NCI-H1092 treated with DMSO at 0.1 percent for 48 hours (cell line): ENCODE measurements at places on chromosomes 7 and 10.
A peak's percentile ranks its signal among the peaks of the same experiment; 100 is the strongest.

GRCh38 chr10:132724446-132724845, 61.5 kb downstream of the NKX6-2 start:
- no peak for DNase-seq

GRCh38 chr7:29588900-29589696, 25.5 kb downstream of the PRR15 start:
- DNase-seq: peak; percentile 20

- DNase-seq: no peak
Measured at GRCh38 chr10:128068398-128069285, 57.6 kb downstream of the MKI67 start.

- peak; percentile 15 for DNase-seq
Measured at GRCh38 chr7:2313450-2314208, 612 bp downstream of the SNX8 start.

- DNase-seq: no peak
Measured at GRCh38 chr7:4134204-4134603, 547.9 kb upstream of the FOXK1 start.

- no peak for DNase-seq
Measured at GRCh38 chr10:124150189-124150806, 56.9 kb upstream of the CHST15 start.

DNA sequence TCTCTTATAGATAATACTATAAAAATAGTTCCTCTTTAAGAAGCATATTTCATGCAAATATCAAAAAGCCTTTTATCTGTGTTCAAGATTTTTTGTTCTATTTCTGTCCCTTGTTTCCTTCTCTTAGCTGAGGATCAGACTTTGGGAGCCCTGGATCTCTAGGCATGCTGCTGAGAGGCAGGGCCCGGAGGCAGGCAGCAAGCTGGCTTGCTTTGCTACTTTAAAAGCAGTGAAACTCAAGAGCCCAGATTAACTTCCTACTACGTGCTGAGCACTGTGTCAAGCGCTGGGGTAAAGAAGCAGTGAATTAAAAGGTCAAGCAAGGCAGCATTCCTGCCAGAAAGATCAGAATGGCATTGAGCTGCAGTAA, 31.0 kb upstream of the ARID5B start:
- no peak for DNase-seq

- no peak for DNase-seq
Measured at GRCh38 chr7:114181280-114181679, 233.3 kb upstream of the FOXP2 start.

- no peak for DNase-seq
Measured at GRCh38 chr10:118729641-118730258, 25.0 kb downstream of the CACUL1 start.

DNA sequence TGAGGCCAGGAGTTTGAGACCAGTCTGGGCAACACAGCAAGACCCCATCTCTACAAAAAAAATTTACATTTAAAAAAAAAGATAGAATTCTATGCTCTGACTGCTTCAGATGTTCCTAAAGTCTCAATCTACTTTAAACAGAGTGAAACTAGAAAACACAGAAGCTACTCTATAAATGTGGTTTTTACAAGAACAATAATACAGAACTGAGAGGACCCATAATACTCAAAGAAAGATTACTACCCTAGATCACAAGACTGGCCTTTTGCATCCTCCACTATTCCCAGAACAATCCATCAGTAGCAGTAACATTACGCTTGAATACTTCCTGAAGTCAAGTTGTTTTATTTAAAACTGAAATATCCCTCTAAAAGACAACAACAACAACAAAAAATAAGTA, 119.4 kb downstream of the ZFAND4 start:
- DNase-seq: no peak

GRCh38 chr7:75718390-75719031, 20.2 kb downstream of the HIP1 start:
- DNase-seq: no peak

DNA sequence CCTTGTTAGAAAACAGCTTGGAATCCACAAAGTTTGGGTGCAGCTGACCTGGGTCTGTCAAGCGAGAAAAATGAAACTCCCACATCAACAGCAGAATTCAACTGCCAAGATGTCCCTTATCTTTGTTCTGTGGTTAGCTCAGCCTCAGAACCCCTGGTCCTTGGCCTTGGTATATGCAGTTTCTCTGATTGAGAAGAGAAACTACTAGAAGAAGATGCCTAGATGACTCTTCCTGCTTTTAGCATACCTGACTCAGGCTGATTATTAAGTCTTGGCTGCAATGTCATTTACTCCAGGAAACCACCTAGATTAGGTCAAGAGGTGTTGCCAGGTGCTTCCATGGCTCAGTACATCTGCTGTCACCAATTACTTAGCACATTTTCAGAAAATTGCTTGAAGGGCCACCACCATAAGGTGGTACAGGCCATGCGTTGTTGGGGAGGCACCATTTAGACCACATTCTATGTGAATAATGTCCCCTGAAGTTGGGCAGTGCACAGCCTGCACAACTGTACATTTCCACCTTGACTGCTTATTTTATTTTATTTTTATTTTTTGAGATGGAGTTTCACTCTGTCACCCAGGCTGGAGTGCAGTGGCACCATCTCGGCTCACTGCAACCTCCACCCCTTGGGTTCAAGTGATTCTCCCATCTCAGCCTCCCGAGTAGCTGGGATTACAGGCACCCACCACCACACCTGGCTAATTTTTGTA, 59.4 kb upstream of the ZNF438 start:
- no peak for DNase-seq

DNA sequence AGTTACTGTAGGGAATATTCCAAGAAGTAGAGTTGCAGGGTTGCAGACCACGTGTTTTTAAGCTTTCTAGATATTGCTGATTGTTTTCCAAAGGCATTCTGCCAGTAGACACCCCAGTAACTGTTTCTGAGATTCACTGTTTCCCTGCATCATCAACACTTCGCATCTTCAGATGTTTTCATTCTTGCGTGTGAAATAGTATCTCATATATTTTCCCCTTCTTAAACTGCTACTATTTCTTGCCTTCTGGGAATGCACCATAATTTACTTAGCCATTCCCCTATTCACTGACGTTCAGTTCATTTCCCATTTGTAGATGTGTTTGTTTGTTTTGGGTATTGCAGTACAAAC, 30.7 kb downstream of the ALOX5 start:
- no peak for DNase-seq

DNA sequence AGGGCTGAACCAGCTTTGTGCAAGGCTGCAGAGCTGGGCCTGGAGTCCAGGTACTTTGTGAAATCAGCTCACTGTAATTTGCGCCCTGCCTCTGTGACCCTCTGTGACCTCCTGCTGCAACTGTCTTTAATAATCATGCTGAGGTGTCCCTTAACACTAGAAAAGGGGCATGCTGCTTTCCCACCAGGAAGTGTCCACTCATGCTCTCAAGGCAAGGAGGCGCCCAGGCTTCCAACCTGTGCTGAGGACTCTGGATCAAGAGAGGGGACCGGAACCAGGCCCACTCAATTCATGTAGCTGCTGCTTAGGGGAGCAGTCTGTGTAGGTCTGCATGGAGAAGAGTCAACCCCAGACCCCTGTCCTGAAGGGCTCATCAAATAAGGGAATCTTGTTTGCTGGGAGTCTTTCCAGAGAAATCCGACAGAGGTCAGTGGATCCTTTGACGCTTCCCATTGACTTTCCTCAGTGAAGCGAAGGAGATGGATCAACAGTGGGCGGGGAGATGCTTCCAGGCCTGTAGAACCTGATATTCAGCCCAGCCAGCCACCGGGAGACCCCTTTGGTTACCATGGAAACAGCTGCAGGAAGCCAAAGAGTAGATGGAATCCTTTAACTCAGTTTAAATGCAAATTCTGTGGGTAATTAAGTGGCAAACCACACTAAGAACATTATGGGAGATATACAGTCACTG, 945.9 kb downstream of the GRID1 start:
- DNase-seq: no peak

- peak; percentile 24 for DNase-seq
Measured at GRCh38 chr10:86712317-86712707, 44.0 kb downstream of the LDB3 start.

GRCh38 chr10:83769281-83769820, 370.0 kb upstream of the GHITM start:
- DNase-seq: no peak

GRCh38 chr7:69849268-69849667, 251.0 kb downstream of the AUTS2 start:
- no peak for DNase-seq

- no peak for DNase-seq
Measured at GRCh38 chr10:121493521-121493920, 104.7 kb downstream of the FGFR2 start.

DNA sequence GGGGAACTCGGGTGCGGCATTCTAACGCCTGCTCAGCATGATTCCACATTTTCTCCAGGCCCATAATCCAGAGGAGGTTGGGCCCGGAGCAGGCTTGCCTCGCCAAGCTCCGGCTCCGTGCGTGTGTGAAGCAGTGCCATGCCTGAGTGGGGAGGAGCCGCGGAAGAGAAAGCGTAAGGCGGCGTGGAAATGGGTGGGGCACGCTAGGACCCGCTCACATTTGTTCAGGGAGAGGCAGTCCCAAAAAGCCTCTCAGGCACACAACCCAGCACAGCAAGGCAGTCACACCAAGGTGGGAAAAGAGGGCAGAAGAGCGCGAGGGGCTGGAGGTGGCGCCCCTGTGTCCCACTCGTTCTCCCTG, 695 bp upstream of the VDAC2 start:
- DNase-seq: peak; percentile 74

DNA sequence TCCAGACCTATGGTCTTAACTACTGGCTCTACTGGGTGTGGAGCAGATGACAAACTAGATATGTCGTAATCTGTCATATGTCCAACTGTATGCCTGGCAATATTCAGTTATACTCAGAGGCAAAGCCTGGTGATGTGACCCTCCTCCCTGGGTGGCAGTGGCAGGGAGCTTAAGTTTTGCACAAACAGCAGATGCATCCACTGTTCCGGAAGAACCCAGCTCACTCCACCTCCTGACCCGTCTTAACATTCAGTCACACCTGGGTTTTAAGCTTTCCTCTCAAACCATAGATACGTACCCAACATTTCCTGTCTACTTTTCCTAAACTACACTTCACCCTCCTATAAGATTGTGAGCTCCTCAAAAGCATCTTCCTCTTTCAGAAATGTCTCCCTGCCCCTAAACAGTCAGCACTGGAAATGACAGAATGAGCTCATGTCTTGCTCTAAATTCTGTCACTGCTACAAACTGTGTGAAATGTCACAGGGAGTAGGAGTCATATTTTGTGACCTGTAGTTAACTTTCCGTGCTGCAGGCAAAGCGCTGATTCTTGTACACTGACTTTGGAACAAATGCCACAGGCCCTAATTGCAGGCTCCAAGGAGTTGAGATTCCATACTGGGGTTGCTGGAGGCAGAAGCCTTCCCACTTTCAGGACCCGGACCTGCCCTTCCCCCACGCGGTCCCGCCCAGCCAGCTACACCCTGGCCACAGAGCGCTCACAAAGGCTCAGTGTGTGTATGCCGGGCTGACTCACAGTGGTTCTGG, 23.9 kb downstream of the SCD start:
- DNase-seq: no peak

DNA sequence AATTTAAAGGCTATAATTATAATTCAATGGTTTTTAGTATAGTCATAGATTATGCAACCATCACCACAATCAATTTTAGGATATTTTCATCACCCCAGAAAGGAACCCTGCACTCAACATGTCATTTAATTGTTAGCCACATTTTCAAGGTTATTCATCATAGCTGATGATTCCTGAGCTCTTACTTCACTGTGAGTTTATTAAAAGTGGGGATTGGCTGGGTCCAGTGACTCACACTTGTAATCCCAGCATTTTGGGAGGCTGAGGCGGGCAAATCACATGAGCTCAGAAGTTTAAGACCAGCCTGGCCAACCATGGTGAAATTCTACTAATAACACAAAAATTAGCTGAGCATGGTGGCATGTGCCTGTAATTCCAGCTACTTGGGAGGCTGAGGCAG, 787 bp downstream of the CCL26 start:
- DNase-seq: no peak

- DNase-seq: peak; percentile 38
Measured at GRCh38 chr10:132107186-132107948, 41.6 kb downstream of the JAKMIP3 start.

GRCh38 chr7:130903358-130903974, 169.5 kb upstream of the KLF14 start:
- no peak for DNase-seq

DNA sequence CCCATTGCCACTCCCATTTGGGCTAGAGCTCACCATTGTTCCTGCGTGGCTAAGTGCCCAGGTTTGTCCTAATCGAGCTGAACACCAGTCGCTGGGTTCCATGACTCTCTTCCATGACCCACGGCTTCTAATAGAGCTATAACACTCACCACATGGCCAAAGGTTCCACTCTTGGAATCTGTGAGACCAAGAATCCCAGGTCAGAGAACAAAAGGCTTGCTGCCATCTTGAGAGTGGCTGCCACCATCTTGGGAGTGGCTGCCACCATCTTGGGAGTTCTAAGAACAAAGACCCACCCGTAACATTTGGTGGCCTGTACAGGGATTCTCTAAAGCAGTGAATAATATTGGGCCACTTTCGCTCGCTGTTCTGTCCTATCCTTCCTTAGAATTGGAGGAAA, 37.0 kb downstream of the AKR1B15 start:
- no peak for DNase-seq

GRCh38 chr10:31215052-31215451, 104.0 kb upstream of the ZEB1 start:
- DNase-seq: no peak

DNA sequence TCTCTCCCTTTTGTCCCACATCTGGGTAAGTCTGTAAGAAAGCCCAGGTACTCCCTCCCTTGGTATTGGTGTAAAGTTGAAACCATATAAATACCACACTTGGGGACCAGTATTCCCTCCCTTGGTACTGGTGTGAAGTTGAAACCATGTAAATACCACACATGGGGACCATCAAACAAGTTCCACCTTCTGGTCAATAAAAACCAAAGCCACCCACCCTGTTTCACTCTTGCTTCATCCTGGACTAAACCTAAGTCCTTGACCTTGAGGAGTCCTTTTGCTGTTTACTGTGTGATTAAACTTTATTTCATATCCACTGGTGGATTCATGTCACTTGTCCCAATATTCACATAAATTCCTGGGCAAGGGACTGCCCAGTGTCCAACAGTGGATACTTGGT, 8.4 kb downstream of the P4HA1 start:
- DNase-seq: no peak

DNA sequence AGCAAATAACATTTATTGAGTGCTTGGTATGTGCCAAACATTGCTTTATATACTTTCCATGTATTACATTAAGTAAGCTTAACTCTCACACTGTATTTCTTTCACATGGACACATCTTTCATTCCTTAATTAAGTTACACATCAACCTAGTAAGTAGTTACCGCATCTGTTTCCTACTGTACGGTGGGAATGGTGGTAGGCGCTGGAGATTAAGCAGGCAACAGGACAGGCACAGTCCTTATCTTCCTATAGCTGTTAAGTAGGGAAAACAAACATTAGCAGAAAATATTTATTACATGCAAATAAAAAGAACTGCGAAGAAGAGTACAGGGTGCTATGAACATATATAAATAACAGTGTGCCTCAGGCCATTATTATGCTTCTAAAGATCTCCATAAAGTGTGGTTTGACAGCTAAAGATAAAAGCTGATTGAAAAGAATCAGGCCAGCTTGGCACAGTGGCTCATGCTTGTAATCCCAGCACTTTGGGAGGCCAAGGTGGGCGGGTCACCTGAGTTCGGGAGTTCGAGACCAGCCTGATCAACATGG, 105.0 kb downstream of the SUGCT start:
- no peak for DNase-seq
